ENCODE measurements at places on chromosomes 2 and 18.
A peak's percentile ranks its signal among the peaks of the same experiment; 100 is the strongest.

GRCh38 chr18:74899554-74899953 lies 301.9 kb downstream of the ZNF407 start:
- no peaks in the 10 kb centered on the region for H3K4me1 ChIP-seq
- H3K27ac ChIP-seq = no peak overlapping the region
- DNase-seq = peak; percentile 36
- H3K27me3 ChIP-seq = no peaks in the 10 kb centered on the region

DNA sequence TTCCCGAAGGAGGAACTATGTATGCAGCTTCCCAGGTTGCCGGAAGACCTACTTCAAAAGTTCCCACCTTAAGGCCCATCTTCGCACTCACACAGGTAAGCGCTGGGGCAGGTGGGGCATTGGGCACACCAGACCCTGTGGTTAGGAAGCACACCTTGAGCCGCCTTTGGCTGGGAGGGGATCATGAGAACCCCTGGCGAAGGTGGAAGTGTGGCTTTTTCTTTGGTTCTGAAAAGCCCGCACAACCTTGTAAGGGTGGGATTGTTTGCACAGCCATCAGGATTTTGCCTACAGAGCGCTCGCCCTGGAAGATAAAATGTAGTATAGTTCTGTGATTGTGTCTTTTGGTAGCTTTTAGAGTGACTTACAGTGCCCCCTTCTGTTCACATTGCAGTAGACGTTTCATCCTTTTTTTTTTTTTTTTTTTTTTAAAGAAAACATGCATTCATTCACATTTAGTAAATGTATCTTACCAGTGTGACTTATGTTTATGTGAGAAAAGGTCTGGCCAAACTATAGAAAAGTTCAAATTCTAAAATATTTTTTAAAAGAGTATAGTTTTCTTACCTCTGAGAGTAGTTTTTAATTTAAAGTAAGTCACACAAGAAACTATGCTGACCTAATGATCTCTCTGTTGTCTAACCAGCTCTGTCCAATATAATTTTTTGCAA lies 5.3 kb downstream of the KLF11 start:
- H3K4me3 ChIP-seq = no peak overlapping the region
- no peaks in the 10 kb centered on the region for H3K27me3 ChIP-seq

DNA sequence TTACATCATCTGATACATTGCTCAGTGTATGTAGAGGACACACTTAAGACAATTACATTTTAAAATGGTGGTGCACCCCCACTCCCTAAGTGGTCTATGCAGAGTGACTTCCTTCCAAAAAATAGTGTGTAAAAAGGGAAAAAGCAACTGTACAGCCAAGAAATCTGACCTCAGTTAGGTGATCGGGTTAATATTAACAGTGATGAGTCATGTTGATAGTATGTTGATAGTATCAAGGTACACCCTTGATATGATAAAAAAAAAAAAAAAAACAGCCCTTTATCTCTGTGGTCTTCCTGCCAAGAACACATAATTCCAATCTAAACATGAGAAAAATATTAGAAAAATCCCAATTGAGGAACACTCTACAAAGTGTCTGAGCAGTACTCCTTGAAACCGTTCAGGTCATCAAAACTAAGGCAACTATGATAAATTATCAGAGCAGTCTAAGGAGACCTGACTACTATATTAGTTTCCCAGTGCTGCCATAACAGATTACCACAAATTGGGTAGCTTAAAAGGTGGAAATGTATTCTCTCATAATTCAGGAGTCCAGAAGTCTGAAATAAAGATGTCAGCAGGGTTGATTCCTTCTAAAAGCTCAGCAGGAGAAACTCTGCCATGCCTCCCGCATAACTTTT lies 171.9 kb downstream of the ARHGAP28 start:
- H3K4me1 ChIP-seq = no peaks in the 10 kb centered on the region
- H3K27me3 ChIP-seq = no peaks in the 10 kb centered on the region
- no peak for DNase-seq
- no peak overlapping the region for H3K27ac ChIP-seq
- H3K4me3 ChIP-seq = no peak overlapping the region

GRCh38 chr2:86627550-86627949 lies 3.9 kb upstream of the RNF103 start:
- H3K4me1 ChIP-seq = no peaks in the 10 kb centered on the region
- no peaks in the 10 kb centered on the region for H3K27me3 ChIP-seq
- no peak overlapping the region for H3K27ac ChIP-seq
- H3K4me3 ChIP-seq = no peak overlapping the region
- DNase-seq = no peak

DNA sequence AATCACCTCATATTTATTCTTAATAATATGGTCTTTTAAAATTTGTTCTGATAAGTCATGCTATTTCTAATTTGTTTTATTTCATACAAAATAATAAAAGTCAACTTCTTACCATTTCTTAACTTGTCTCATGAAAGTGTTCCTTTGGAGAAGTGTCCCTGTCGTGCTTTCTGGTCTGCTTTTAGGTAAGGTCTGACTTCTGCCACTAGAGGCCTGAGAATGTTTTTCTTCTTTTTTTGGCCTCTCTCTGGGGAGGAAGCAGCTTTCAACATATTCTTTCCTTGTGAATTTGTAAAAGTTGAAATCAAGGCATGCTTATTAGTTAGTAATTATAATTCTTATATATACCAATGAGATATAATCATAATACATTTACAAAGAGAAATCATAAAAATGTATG lies 39.4 kb downstream of the MAP2 start:
- H3K4me1 ChIP-seq = no peaks in the 10 kb centered on the region
- H3K4me3 ChIP-seq = no peak overlapping the region
- no peak for DNase-seq
- no peak overlapping the region for H3K27ac ChIP-seq
- H3K27me3 ChIP-seq = no peaks in the 10 kb centered on the region
- H3K36me3 ChIP-seq = no peaks in the 10 kb centered on the region

GRCh38 chr2:182509-183122 lies 81.2 kb downstream of the SH3YL1 start:
- no peak for DNase-seq
- no peaks in the 10 kb centered on the region for H3K36me3 ChIP-seq
- peak overlapping the region; percentile 32 for H3K27ac ChIP-seq
- H3K27me3 ChIP-seq = no peaks in the 10 kb centered on the region
- no peaks in the 10 kb centered on the region for H3K4me1 ChIP-seq

GRCh38 chr2:212815453-212815852 lies 276.9 kb upstream of the ERBB4 start:
- no peaks in the 10 kb centered on the region for H3K36me3 ChIP-seq
- H3K27ac ChIP-seq = no peak overlapping the region
- no peak for DNase-seq
- no peak overlapping the region for H3K4me3 ChIP-seq
- no peaks in the 10 kb centered on the region for H3K4me1 ChIP-seq

- H3K4me3 ChIP-seq = no peak overlapping the region
- H3K36me3 ChIP-seq = no peaks in the 10 kb centered on the region
- H3K27me3 ChIP-seq = no peaks in the 10 kb centered on the region
- no peak overlapping the region for H3K27ac ChIP-seq
Observed at GRCh38 chr2:86017901-86018896, 87.5 kb downstream of the POLR1A start.
